A549 (cell line): ENCODE measurements at places on chromosomes 7 and 10. TPM values are rescaled to one million over a fixed set of nuclear protein-coding genes. Genes with fewer than 3 reads are reported as not detected.

MAD1L1 gene
- polyA plus RNA-seq, result 12.6 to 14.9 TPM (median 13.6 TPM) in 3 replicates

SPDYE9 gene
- not detected in 3 replicates for polyA plus RNA-seq

CLDN15 gene
- 11.2 to 14.4 TPM (median 12.9 TPM) in 3 replicates for polyA plus RNA-seq

GRCh38 chr10:78491812-78492211 is 458.1 kb downstream of the RPS24 start:
- no peak for DNase-seq

GRCh38 chr7:110421490-110422241 is 669.3 kb upstream of the LRRN3 start:
- DNase-seq, result no peak

DNA sequence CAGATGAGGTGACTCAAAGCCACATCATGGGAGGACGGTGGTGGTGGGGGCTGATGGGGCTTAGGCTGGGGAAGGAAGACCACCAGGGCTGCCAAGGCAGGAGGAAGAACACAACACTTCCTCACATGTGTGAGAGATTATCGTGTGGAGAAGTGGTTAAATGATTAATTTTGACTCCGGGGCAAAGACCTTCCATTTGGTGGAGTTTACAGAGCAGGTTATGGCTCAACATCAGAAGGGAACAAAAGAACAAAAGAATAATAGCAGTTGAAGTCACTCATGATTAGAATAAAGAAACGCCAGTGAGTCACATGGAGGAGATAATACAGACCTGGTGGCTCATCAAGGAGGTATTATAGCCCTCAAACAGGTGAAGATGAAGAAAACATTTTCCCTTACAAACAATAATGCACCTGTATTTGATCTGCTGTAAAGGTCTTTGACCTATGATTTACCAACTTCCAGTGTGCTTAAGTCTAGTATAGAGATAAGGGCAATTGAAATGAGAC is 170.1 kb downstream of the PKD1L1 start:
- no peak for DNase-seq
